Esophagus muscularis mucosa (tissue), 4 donors: ENCODE measurements at places on chromosomes 5 and 9. TPM values are rescaled to one million over a fixed set of nuclear protein-coding genes. Genes with fewer than 3 reads are reported as not detected.

DNA sequence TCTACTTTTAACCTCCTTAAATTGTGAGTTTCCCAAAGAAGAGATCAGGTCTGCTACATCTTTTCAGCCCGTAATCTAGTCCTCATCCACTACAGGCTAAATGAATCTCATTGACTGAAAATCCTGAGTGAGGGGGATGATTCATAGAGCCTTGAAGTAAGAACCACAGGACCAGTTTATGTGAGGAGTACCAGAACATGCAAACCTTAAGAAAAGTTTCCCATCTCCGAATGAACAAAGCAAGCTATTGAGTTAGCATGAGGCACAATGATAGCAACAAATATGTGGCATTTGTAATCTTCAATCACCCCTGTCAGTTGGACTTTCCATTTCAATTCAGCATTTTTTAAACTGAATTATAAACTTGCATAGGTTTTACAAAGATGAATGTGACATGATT, 197.0 kb downstream of the ALDH1A1 start:
- DNase-seq: no peak

DNA sequence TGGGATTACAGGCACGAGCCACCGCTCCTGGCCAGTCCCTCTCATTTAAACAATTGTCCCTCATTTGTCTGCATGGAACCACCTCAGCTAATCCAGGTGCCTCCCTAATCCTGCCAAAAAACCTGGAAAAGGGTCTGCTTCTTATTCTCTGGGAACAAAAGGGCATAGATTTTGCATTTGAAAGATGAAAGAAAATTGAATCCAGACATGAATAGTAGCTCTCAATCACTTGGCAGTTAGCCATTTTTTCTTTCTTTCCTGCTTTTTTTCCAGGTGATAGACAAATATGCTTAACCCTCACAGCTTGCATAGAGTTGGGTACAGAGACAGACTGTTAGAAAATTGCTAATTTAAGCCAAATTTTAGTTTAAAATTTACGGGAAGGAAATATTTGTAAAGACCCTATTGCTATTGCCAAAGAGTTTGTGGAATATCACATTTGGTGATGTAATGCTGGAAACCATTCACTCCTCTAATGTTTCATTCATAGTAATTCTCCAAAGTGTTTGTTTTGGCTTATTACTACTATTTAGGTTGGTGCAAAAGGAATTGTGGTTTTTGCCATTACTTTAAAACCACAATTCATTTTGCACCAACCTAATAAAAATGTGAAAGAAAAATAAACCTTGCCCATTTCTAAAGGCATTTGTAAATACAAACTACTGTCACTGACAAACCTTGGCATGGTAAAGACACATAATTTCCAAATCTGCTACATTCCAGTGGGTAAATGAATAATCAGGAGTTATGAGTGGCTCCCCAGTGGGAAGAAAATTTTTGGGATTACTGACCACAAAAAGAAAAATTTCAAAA, 80.5 kb upstream of the JAK2 start:
- no peak for DNase-seq

DNA sequence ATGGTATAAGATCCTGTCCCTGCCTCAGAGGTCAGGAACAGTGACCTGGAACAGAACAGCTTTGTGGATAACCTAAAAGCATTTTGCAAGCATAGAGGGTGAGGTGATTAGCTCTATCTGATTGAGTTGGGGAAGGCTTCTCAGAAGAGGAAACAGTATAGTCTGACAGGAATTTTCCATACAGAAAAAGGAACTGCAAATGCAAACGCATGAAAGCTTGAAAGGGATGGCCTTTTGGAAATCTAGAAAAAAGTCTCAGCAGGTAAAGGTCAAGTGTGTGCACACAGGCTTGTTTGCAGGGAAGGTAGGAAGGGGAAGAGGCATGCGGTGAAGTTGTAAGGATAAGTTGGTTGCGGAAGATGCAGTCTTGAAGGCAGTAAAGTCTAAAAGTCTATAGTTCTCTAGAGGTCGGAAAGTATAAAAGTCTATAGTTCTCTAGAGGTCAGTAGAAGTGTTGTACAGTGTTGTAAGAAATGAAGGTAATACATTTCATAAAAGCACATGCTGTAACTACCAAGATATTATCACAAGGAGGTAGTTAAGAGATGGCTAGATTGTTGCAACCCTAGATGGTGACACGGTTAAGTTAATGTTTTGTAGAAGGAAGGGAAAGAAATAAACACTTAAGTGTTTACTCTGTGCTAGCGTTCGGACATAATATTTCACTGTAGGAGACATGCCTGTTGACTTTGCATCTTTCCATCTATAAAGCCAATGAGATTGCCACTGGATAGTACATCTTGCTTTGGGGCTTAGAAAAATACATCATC, 16.7 kb upstream of the HSPB3 start:
- DNase-seq: peak; percentile 7

DNA sequence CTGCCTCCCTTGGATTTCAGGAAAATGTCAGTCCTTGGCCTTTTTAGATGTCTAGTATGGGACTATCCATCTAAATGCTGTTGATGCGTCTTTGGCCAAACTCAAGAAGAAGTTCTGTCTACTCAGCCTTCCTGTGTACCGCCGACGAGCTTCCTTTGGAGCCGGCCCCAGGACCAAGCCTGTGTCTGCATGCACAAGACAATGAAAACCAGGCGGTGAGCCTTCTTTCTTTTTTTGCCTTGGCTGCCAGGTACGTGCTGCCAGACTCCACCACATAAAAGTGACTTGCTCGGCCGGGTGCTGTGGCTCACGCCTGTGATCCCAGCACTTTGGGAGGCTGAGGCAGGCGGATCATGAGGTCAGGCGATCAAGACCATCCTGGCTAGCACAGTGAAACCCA, 6.0 kb upstream of the NEURL1B start:
- DNase-seq: no peak

GRCh38 chr5:90434116-90434714, 24.7 kb upstream of the CETN3 start:
- no peak for DNase-seq

GRCh38 chr5:158814521-158814920, 285.2 kb downstream of the EBF1 start:
- DNase-seq: peak; percentile 37

GRCh38 chr9:17531642-17532254, 47.1 kb upstream of the SH3GL2 start:
- peak; percentile 75 for DNase-seq

DNA sequence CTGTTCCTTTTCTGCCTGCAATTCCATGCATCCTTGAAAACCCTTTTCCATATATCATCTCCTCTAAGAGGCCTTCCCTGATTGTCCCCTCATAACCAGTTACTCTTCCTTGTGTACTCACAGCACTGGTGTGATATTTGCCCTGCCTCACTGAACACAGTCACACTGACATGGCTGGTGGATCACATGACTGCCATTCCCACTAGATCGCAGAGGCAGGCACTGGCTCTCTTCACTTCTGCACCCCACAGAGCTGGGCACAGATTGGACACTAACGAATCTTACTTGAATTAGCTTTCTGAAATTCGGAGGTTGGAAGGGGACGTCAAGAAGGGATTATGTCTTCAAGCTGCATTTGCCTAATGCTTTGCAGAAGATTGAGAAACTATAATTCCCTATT, 208.0 kb downstream of the PAPPA start:
- no peak for DNase-seq

- DNase-seq: no peak
Observed at GRCh38 chr5:17399931-17400330, 98.1 kb upstream of the TAF11L2 start.

GRCh38 chr9:132214027-132214622, 52.3 kb downstream of the NTNG2 start:
- peak; percentile 93 for DNase-seq

- DNase-seq: no peak
Observed at GRCh38 chr9:16319646-16320045, 550.8 kb downstream of the BNC2 start.

- no peak for DNase-seq
Observed at GRCh38 chr5:107025712-107026497, 644.8 kb downstream of the EFNA5 start.

DNA sequence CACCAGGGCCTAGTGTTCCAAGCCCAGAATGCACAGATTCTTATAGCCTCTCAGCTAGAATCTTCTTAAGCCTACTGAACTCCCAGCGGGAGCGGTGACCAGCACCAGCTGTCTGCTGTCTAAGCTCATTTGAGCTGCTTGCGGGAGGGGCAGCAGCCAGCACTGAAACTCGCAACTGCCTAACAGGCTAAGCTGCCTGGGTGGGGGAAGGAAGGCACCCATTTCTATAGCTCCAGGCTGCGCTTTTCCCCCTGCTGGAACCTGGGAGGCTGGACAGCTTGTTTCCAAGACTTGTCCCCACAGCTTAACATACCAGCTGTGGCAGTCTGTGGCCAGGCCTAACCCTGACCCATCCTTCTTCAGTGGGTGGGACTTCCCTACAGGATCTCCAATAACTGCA, 512.9 kb downstream of the EFNA5 start:
- no peak for DNase-seq

DNA sequence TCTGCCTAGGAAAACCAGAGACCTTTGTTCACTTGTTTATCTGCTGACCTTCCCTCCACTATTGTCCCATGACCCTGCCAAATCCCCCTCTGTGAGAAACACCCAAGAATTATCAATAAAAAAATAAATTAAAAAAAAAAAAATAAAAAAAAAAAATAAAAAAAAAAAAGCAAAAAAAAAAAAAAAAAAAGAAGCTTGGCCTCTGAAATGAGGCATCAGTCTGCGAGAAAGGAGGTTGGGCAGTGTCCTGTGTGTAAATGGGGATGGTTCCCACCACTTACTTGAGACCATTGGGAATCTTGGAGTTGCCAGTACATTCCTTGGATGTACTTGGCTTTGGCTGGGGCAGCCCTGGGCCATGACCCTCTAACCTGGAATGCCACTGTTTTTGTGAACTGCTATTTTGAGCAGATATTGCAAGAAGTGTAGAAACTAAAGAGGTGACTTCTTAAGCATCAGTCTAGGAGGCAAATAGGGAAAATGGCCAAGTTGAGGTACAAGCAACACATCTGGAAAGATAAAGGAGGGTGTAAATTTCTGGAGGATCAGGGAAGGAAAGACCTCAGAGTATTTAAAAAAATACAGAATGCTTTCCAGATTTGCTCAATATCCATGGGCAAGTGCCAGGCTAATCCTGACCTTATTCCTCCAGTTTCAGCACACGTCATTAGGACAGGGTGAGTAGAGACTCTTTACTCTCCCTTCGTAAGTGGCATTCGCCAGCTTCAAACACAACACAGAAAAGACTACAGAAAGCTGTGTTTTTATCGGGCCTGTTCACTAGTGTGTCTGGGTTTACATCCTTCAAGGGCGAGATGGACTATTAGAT, 58.1 kb downstream of the HSPA4 start:
- no peak for DNase-seq

DNA sequence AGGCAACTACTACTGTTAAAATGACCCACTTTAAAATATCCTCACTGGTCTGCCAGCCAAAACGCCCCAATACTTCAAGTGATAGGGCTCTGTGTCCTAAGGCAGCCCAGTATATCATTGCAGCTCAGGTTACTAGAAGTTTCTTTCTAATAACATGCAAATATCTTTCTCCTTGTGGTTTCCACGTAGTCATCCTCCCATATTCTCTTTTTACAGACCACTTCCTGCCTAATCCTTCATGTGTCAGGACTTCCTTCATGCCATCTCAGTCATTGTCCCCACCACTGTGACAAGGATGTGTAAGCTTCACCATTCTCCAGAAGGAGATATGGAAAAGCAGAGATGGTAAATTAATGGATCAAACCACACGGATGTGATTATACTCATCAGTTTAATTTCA, 813.7 kb downstream of the MAT2B start:
- DNase-seq: no peak

DNA sequence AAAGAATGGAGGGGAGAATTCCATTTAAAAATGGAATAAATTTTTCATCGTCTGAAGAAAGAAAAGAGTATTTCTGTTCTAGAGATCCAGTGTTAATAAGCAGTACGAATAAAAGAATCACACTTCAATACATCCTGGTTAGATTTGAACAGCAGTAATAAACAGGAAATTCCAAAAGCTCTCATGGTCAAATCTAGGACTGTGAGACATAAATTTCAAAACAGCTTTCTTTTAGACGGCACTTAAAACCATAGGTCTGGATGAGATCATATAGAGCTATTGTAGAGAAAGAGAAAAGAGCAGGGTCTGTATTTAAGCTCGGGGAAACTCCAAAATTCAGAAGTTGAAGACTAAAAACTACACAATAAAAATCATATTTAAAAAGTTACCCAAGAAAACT, 1006.9 kb upstream of the CTNND2 start:
- no peak for DNase-seq

DNA sequence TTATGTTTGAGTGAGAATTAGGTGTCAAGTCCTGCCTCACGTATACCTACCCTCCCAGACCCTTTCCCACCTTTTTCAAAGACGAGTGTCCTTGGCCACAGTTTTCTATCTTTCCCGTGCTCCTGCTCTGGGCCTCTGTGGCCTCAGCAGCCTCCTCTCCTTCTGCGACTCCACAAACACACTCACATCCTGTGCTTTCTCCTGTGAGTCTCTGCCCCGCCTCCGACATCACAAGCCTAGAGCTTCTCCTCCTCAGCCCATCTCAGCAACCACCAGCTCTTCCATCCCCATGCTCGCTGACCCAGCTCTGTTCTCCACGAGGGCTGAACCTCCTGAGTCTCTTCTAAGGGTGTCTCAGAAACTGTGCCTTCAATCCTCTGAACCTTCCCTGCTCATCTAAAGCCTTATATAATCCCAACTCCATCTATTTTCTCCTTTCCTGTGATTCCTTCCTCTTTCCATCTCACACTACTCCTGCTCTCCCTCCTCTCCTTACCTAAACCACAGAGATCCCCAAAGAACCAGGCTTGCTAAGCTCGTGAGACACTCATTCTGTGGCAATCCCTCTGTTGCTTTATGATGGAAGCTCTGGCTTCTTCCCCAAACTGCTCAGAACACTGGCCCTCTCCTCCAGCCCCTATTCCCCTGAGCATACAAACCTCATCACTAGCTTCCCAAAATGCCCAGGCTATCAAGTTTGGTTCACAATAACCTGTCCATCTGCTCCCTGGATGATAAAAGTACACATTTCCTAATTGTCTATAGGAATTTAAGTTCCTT, 55.2 kb downstream of the RASEF start:
- peak; percentile 79 for DNase-seq

GRCh38 chr9:4084435-4084818, 215.4 kb downstream of the GLIS3 start:
- no peak for DNase-seq

The NR2F1-AS1 gene
- total RNA-seq: 9.5 TPM

The SOX30 gene
- total RNA-seq: not detected

The KIF2A gene
- 33.8 TPM for total RNA-seq

The CORO2A gene
- total RNA-seq: 2.7 TPM

The NELFB gene
- total RNA-seq: 73.2 TPM

The PTGER4 gene
- total RNA-seq: 19.3 TPM

The BHMT2 gene
- 44.2 TPM for total RNA-seq

The PRDM9 gene
- total RNA-seq: not detected

The BTNL3 gene
- total RNA-seq: not detected

The TEK gene
- 17.4 TPM for total RNA-seq

The PCDHGA10 gene
- total RNA-seq: 3.5 TPM

The KCNN2 gene
- total RNA-seq: 9.3 TPM

The INSL4 gene
- not detected for total RNA-seq
